ENCODE measurements at places on chromosomes 7 and 10. TPM values are rescaled to one million over a fixed set of nuclear protein-coding genes. Genes with fewer than 3 reads are reported as not detected.

DNA sequence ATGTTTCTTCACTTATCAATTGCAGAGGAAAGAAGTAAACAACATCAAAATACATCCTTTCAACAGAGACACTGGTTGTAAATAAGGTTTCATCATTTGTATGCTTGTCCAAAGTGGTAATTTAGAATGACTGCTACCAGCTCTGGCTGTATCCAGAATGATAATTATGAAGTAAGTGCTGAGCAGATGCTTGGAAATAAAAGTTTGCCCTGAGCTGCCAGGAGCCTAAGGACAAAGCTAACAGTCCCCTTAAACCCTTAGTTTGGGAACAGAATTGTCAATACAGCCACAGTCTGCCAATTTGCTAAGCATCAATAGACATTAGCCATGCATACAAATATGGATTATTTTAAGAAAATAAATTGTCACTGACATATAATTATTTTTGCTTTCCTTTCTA is 147.0 kb upstream of the SLC13A1 start:
- no peak for DNase-seq

- no peak for DNase-seq
These were observed 22.0 kb downstream of the ADRA2A start for GRCh38 chr10:111098679-111099437.

DNA sequence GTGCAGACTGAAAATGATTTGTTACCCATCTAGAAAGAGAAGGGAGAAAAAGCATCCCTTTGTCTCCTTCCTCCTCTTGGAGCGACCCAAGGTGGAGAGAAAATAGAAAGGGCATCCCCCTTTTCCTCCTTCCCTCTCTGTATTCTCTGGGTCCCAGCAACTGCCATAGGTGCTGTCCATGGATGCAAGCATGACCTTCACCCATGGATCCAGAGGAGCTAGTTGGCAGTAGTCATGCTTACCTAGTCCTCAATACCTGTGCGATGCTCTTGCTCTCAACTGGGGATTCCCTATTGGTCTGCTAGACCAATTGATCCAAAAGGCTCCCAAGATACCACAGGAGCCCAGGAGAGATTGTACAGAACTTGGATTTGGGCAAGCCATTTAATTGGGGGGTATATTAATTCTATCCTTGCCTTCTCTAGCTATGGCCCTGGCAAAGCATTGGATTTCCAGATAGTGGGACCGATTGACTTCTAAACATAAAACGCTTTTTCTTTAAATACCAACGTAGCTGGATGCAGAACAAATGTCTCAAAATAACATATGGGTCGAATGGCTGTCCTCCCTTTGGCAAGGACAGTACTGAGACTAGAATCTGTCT is 547.8 kb upstream of the IGFBP3 start:
- no peak for DNase-seq

GRCh38 chr7:138449580-138449979 is 10.5 kb upstream of the TRIM24 start:
- DNase-seq = no peak

GRCh38 chr10:74262856-74263255 is 111.8 kb downstream of the ADK start:
- no peak for DNase-seq

- no peak for DNase-seq
These were observed 17.1 kb downstream of the KCNK18 start for GRCh38 chr10:117214401-117214800.

DNA sequence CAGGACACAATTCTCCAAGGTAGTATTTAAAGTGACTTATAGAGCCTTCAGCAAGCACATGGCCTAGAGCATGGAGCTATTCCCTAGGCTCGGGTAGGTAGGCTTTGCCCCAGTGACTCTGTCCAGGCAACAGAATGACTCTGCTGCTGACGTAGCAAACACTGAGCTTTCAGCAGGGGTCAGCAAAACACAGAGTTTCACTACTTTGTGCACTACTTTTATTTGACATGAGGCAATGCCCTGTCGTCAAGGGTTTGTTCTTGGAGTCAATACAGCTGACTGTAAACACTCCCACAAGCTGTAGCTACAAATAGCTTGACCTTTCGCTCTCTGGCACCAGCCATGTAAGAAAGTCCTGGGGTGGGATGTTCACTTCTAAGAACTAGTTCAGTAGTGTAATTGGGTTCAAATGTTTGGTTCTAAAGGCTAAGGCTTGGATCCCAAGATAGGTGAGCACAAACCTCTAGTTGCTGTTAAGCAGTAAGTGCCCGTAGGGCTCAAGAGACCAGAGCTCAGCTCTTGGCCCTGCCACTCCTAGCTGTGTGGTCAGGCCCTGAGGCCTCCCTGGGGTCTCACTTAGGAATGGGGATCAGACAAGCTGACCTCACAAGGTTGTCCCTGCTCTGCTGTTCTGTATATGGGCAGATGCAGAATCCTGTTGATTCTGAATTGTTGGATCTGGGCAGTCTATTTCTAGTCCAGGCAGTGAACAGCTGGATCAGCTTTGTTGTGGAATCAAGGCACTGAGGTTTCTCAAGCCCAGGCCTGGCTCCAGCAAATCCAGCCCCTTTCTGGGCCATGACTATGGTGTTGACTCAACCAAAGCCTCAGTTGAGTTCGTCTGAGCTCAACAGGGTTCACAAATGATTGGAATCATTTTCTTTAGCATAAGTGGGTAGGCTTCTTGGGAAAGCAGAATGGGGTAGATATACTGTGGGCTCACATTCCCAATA is 10.7 kb downstream of the NODAL start:
- no peak for DNase-seq

DNA sequence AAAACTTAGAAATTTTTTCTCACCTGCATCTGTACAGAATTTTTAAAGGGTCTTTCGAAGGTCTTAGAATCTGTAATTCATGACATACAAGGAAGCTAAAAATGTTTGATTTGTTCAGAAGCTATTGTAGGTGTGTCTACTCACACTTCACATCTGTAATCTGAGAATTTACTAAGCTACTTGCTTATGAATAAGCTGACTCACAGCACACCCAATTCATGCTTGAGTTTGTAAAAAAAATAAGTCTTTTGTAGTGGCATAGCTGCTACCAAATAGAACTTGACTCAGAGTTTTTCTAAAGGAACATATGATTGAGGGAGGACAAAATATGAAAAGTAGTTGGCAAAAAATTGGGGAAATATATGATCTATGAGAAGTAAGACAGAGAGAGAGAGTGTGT is 12.7 kb upstream of the AGR2 start:
- no peak for DNase-seq

DNA sequence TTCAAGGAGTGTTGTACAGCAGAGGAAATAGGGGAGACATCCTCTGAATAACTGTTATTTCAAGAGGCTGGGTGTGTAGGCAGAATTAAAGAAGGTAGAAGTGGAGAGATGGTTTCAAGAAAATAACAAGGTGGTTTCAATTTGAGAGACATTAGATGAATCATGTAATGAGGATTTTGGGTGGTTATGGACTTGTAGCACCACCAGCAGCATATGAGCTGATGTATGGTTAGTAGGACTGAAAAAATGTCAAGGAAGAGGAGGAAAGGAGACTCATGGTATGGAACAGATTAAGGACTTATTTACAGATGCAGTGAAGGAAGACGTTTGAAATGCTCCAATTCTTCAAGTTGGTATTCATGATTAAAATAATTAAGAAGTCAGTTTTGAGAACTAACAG is 166.2 kb downstream of the EXOC4 start:
- DNase-seq = no peak

- DNase-seq = no peak
These were observed 18.0 kb downstream of the MIOS start for GRCh38 chr7:7584653-7585052.

- DNase-seq = no peak
These were observed 62.5 kb downstream of the NKX6-2 start for GRCh38 chr10:132723330-132723970.

- no peak for DNase-seq
These were observed 119.3 kb upstream of the TCERG1L start for GRCh38 chr10:131430716-131431412.

DNA sequence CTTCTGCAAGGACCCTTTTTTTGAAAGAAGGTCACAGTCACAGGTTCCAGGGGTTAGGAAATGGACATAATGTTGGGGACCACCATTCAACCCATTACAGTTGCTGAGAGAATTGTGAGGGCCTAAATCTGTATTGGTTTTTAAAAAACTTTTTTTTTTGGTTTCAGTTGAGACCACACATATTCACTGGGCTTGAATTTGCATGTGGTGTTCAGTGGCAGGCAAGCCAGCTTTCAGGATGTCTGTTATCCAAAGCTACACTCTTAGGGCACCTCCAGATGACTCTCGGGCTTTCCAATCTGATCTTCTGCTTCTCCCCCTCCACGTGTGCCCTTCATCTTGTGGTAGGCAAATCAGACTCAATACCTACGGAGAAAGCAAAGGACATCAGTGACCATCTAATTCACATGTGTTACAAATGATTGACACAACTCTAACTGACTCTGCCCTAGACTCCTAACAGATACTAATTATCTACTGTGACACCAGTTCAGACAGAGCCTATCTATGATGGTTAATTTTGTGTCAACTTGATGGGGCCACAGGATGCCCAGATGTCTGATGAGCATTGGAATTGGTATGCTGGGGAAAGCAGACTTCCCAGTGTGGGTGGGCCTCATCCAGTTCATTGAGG is 93.3 kb upstream of the ELMO1 start:
- DNase-seq = no peak

GRCh38 chr10:116716381-116716780 is 26.0 kb downstream of the HSPA12A start:
- no peak for DNase-seq

GRCh38 chr7:120190109-120190508 is 82.9 kb upstream of the KCND2 start:
- DNase-seq = no peak

CDK5 gene
- total RNA-seq = 8.1 TPM

CRYGN gene
- not detected for total RNA-seq

UNC5B gene
- total RNA-seq = not detected

ITIH5 gene
- not detected for total RNA-seq

MKI67 gene
- 3.5 TPM for total RNA-seq

NKX2-3 gene
- total RNA-seq = not detected

FIGNL1 gene
- 15.4 TPM for total RNA-seq

NCOA4 gene
- total RNA-seq = 94.5 TPM

UNCX gene
- not detected for total RNA-seq

SFTPA1 gene
- not detected for total RNA-seq

GALNT17 gene
- not detected for total RNA-seq
